ENCODE measurements at places on chromosomes 2 and 18. TPM values are rescaled to one million over a fixed set of nuclear protein-coding genes. Genes with fewer than 3 reads are reported as not detected.

Gene SNED1
- 2.5 TPM for total RNA-seq

Gene FLACC1
- total RNA-seq = 1.1 TPM

Gene PHOSPHO2
- total RNA-seq = 4.5 TPM

Gene TBR1
- total RNA-seq = 0.05 TPM

Gene DSC2
- not detected for total RNA-seq

Gene DDX18
- total RNA-seq = 143 TPM

Gene OXER1
- 0.12 TPM for total RNA-seq

Gene TUBB8B
- not detected for total RNA-seq

Gene HAT1
- total RNA-seq = 68.2 TPM

Gene CDK5R2
- total RNA-seq = not detected

Gene EVX2
- total RNA-seq = not detected

Gene IL36B
- not detected for total RNA-seq

Gene CYP27C1
- not detected for total RNA-seq

Gene DES
- not detected for total RNA-seq

Gene ERMN
- 2.1 TPM for total RNA-seq

Gene SKOR2
- not detected for total RNA-seq

Gene CENPA
- total RNA-seq = 16.6 TPM

Gene L3MBTL4
- 0.26 TPM for total RNA-seq

Gene PCARE
- not detected for total RNA-seq

Gene TMEM169
- 0.93 TPM for total RNA-seq

Gene SLC19A3
- total RNA-seq = not detected

Gene SFT2D3
- total RNA-seq = 6.6 TPM

Gene KCNS3
- total RNA-seq = 0.07 TPM

Gene NMUR1
- not detected for total RNA-seq

Gene CSRNP3
- not detected for total RNA-seq

Gene ASXL3
- not detected for total RNA-seq

Gene AMER3
- not detected for total RNA-seq

Gene GCKR
- total RNA-seq = not detected

Gene LYPD6B
- not detected for total RNA-seq

Gene FSHR
- not detected for total RNA-seq

Gene ATP9B
- total RNA-seq = 26.1 TPM

Gene IHH
- not detected for total RNA-seq

Gene SULT1C3
- total RNA-seq = not detected

Measured in activated T-helper 1 cell treated with anti-CD3 and anti-CD28 coated beads, Interleukin-12 subunit alpha, Interleukin-12 subunit beta, Interleukin-2, Interleukin-4 antibody, amounts not matched to agents 30 ng/mL and 10 ng/mL and 1 ng/mL, durations not matched to agents 14 hours and 24 hours and 36 hours (primary cell).